Activated naive CD4-positive, alpha-beta T cell treated with anti-CD3 and anti-CD28 coated beads, Interleukin-2, amount 50 U/mL, for 16 hours (primary cell): ENCODE measurements at places on chromosomes 1 and 21.

GRCh38 chr1:58401991-58402390 is 144.5 kb downstream of the OMA1 start:
- DNase-seq, result no peak

DNA sequence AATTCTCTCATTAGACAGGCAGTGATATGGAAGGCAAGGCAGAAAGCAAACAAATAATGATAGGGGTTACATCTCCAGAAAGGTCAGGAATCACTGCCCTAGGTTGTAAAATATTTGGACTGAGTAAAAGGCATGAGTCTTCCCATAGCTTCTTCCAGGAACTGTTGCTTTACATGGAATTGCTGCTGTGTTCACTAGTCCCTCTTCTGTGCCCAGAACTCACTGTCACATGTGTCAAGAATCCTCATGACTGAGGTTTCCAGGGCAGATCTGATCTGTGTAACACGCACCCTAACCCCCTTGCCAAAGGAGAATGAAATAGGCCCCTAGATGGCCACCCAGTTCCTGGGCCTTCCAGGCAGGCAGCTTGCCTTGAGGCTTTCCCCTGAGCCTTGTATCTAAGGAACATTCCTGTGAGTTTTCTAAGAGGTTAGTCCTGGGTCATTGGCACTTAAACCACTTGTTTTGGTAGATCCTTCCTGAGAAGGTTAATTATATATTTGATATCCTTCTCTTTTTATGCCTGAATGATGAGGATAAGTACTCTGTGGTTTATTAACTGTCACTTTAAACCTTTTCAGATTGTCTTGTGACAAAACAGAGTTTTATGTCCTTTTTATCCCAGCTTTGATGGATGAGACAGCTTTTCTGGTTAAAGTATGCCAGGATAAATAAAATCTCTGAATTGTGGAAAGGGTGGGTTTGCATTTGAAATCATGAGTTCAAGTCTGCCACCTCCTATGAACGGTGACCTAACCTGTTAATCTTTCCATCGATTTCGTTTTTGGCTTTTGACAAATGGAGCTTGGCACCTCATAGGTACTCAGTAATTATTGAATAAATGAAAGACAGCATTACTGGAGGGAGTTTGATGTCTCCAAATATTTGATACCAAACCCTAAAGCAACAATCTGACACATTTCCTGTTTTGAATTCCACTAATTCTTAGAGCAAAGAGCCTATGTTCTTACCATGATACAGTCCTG is 163.3 kb downstream of the DHRS3 start:
- DNase-seq, result no peak

GRCh38 chr1:7185721-7186120 is 400.5 kb downstream of the CAMTA1 start:
- DNase-seq, result no peak

GRCh38 chr1:8096105-8097011 is 70.2 kb upstream of the ERRFI1 start:
- no peak for DNase-seq

DNA sequence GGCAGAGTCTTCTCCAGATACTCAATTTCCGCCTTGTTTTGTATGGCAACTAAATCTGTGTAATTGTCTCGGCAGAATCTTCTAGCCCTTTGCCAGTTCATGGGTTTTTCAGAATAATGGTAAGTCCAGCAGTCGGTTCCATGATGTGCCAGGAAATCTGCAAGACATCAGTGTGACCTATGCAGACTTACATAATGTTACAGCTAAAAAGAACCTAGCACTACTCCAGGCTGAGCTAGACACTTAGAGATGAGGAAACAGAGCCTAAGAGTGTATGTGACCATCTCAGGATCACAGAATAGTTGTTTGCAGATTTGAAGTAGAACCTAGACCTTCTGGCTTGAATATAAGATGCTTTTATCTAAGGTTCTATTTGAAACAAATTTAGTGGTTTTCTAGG is 2.8 kb downstream of the SELL start:
- DNase-seq, result no peak

DNA sequence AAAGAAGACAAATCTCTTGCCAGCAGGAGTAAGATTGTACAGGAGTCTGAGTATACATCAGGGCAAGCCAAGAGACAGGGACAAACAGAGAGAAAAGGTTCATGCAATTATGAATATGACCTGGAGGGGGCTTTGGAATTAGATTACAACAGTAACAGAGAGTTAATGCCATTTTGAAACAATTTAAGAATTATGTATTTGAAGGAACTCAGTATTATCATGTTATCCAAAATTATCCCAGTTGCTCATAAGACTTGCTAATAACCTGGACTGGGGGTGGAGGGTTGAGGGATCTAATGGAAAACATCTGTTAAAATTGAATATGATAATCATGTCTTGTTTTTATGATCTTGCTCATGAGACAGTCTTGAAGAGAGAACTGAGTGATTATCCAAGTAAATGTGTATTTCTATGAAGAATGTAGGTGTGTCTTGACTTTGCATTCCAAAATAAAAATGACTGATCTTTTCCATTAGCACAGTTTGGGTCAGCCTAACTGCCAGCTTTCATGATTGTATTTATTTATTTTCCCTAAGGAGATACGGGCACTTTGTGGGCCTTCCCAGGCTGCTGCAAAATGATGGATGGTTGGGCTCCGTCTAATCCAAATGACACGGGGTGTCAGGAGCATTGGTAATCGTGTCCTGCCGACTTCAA is 117.7 kb downstream of the ERG start:
- DNase-seq, result no peak

DNA sequence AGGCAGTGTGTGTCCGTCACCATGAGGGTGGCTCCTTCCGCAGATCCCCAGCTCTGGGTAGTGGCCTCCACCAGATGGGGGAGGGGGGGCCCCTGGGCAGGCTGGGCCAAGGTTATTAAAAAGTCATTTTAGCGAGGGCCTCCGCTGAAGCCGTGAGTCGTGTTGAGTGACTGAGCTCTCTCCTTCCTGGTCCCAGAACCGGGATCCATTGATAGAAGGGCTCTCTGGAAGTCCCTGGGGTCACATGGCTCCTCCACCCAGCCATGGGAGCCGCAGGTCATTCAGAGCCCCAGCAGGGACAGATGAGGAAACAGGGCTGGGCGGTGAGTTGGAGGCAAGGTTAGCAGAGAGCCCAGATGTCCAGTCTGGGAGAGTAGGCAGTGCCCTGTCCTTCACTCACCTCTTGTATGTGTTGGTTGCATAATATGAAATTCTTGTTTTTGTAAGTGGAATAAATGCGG is 12.9 kb downstream of the MIIP start:
- no peak for DNase-seq

GRCh38 chr1:36705629-36706028 is 222.9 kb upstream of the CSF3R start:
- DNase-seq, result no peak

- DNase-seq, result peak; percentile 84
Measured at GRCh38 chr1:26417111-26417759, 6.6 kb downstream of the LIN28A start.

- no peak for DNase-seq
Measured at GRCh38 chr1:230507666-230508402, 81.7 kb upstream of the PGBD5 start.

GRCh38 chr1:5464366-5464765 is 527.9 kb downstream of the NPHP4 start:
- no peak for DNase-seq

DNA sequence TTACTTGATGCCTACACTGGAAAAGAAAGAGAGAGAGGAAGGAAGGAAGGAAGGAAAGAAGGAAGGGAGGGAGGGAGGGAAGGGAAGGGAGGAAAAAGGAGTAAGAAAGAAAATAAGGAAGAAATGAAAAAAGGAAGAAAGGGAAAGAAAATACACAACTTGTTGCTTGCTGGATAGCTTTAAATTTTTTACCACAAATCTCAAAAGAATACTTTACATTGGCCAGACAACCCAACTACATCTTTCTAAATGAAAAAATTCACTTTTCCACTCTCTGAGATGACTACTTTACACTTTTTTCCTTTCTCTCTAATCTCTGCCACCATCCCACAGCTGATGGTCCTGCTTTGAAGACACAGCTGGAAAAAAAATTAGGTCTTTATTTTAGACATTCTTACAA is 228.9 kb upstream of the FAM78B start:
- DNase-seq, result no peak
